ENCODE measurements at places on chromosomes 2 and 18.

DNA sequence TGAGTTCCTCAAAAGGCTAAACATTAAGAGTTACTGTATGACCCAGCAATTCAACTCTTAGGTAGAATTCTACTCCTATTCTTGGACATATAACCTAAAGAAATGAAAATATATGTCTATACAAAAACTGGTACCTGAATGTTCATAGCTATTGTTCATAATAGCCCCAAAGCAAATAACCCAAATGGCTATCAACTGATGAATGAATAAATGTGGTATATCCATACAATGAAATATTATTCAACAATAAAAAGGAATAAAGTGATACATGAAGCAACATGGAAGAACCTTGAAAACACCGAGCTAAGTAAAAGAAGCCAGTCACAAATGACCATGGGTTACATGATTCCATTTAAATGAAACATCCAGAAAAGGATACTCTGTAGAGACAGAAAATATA is 114.6 kb downstream of the BAZ2B start:
- no peak for DNase-seq

- DNase-seq = no peak
These were observed 83.4 kb upstream of the PELI1 start for GRCh38 chr2:64227603-64228125.

- no peak for DNase-seq
These were observed 176.1 kb upstream of the TNP1 start for GRCh38 chr2:217035967-217036366.

DNA sequence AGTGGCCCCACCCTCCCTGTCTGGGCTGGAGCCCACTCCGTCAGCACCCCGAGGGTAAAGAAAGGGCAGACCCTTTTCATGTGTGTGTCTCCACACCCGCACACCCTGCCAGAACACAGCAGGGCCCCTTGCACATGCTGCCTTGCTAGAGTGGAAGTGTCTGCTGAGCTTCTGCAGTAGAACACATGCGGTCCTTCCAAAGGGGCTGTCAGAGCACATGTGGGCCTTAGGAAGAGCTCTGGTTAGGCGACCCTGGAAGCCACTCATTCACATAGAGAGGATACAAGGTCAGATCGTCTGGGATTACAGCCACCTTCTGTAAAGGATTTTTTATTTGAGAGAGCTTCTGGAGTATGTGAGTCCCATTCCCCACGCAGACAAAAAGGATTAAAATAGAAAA is 613.2 kb upstream of the RAB6C start:
- DNase-seq = no peak

- no peak for DNase-seq
These were observed 7.3 kb downstream of the FOSL2 start for GRCh38 chr2:28399956-28400355.

DNA sequence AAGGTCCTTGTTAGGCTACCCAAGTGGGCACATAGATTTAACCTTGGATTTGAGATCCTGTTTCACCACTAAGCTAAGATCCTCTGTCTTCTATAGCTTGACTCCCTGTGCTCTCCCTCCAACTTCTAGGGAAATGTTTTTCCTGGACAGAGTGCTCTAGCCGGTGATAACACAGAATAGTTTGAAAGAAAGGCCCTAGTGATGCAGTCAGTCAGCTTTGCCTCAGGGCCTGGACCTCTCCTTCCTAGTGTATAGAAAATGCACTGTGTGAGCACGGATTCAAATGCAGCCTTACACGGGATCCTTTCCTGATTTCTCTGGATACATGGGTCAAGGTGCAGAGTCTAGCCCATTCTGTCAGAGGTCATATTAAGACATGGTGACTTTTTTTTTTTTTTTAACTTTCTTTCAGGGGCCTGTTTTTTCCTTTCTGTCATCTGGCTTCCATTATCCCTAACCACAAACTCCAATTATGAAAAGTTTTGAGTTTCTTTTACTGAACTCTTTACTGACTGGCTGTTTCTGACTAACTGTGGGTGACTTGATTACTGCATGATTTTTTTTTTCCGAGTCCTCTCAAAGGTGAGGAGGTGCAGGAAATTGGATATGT is 122.6 kb downstream of the LRP1B start:
- DNase-seq = no peak

DNA sequence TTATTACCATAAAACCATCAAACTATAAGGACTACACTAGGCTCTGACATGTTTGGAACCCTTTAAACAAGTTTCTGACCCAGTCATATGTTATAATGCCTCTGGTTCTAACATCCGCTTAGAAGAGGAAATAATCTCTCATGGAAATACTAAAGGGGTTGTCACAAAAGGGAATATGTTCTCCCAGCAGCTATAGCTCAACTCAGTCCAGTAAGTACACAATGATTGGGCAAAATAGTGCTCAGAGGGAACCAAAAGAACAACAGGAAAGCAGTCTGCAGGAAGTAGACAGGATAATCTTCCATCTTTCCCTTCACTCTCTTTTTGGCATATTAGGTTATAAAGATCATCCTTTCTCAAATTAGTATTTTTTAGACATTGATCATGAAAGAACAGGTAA is 4.3 kb downstream of the SRBD1 start:
- no peak for DNase-seq

GRCh38 chr18:56711708-56712445 is 60.7 kb downstream of the WDR7 start:
- DNase-seq = no peak

DNA sequence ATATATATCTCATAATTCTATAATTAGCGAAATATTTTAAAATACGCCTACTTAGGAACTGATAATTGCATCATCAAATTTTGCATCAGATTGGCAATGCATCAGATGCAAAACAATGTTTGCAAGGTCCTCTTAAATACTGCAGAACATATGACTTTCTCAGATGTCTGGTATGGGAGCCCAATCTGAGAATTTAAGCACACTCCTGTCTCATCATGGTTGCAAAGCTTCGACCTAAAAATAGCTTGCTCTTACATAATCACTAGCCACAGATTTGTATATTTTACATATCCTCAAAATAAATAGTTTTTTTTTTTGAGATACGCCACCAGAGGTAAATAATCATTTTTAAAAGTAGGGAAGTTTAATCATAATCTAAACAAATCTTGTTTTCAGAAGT is 123.2 kb downstream of the CABYR start:
- no peak for DNase-seq

- no peak for DNase-seq
These were observed 312.9 kb upstream of the TFPI start for GRCh38 chr2:187867165-187867564.
